Fibroblast of skin of back (primary cell): ENCODE measurements at places on chromosomes 1 and 21.

GRCh38 chr1:39659110-39659509 lies 12.8 kb downstream of the NT5C1A start:
- no peak for DNase-seq

DNA sequence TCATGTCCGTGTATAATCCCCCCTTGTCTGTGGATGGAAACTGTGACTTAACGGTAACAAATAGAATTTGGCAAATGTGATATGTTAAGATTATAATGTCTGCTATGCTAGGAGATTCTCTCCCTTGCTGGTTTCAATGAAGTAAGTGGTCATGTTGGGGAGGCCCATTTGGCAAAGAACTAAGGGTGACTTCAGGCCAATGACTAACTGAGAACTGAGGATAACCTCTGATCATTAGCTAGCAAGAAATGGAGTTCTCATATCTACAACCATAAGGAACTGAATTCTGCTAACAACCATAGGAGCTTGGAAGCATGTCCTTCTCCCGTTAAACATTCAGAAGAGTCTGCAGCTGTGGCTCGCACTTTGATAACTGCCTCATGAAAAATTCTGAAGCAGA lies 2.3 kb downstream of the IFI44L start:
- no peak for DNase-seq

DNA sequence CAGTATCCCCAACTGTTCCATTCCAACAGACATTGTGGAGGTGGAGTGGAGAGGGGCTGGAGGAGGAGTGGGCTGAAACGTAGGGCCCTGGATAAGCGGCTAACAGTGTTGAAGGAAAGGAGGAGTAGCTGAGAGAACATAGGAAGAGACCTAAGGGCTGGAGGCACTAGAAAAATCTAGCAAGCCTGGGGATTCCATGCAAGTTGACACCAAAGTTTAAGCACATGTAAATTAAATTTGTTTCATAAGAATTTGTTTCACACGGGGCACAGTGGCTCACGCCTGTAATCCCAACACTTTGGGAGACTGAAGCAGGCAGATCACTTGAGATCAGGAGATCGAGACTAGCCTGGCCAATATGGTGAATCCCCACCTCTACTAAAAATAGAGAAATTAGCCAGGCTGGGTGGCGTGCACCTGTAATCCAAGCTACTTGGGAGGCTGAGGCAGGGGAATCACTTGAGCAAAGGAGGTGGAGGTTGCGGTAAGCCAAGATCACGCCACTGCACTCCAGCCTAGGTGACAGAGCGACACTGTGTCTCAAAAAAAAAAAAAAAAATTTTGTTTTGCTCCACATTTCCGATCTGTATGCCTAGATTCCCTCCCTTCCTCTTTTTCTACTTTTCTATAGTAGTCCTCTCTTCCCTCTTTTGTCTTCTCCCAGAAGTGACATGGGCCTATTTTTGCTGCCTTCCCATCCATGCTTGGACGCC lies 530 bp upstream of the CD244 start:
- no peak for DNase-seq

DNA sequence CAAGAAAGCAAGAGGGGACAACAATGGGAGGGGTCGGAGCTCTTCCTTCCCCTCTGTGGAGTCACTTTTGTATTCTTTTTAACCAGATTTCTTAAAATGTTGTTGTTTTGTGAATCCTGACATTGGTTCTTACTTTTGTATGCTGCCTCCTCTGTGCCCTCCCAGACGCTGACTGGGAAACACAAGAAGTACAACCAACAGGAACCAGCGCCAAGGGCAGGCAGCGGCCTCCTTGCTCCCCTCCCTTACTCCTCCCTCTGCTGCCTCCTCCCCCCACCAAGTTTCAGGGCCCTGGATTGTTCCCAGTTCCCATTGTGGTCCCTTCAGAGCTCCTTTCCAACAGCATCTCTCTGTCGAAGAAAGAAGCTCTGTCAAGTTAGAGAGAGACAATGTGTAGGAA lies 111.1 kb downstream of the BRINP2 start:
- no peak for DNase-seq

- DNase-seq: no peak
Observed at GRCh38 chr1:203835476-203835875, 25.9 kb upstream of the SNRPE start.

GRCh38 chr1:41838266-41838665 lies 80.5 kb downstream of the HIVEP3 start:
- DNase-seq: no peak

DNA sequence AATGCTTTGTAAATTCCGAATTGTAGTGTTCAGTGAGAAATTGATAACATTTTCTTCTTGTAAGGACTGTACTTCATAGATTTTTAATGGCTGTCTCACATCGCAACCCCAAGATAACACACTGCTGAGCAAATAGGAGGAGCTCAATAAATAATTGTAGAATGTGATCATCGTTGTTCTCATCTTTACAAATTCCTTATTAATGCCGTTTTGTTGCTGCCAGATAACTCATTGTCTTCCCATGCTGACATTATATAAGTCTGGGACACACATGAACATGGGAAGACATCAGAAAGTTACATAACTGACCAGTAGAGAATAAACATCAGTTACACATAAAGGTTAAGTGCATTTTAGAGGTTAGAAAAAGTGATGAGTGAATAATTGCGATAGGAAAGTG lies 46.4 kb upstream of the TSPAN2 start:
- peak; percentile 89 for DNase-seq

GRCh38 chr21:45749974-45750373 lies 106.4 kb downstream of the PCBP3 start:
- DNase-seq: no peak

DNA sequence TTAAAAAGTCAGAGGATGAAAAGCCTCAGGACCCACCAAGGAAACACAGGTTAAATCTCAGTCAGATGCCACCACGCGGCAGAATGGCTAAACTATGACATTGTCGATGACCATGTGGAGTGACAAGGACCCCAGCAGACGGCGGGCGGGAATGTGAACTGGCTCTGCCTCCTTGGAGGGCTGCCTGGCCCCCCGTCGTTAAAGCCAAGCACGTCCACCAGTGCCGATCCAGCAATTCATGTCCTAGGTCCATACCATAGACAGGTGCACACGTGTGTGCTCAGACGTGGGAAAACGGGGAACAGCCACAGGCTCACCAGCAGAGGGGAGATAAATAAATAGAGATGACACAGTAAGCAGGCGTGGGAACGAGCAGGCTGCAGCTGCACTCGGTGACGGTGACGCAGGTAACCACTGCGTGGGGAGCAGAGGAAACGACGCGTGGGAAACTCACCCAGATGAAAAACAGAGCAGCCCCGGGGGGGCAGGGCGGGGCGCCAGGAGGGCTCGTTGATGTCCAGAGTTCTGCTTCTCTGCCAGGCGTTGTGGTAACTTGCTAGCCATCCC lies 28.3 kb upstream of the PCBP3 start:
- DNase-seq: no peak

DNA sequence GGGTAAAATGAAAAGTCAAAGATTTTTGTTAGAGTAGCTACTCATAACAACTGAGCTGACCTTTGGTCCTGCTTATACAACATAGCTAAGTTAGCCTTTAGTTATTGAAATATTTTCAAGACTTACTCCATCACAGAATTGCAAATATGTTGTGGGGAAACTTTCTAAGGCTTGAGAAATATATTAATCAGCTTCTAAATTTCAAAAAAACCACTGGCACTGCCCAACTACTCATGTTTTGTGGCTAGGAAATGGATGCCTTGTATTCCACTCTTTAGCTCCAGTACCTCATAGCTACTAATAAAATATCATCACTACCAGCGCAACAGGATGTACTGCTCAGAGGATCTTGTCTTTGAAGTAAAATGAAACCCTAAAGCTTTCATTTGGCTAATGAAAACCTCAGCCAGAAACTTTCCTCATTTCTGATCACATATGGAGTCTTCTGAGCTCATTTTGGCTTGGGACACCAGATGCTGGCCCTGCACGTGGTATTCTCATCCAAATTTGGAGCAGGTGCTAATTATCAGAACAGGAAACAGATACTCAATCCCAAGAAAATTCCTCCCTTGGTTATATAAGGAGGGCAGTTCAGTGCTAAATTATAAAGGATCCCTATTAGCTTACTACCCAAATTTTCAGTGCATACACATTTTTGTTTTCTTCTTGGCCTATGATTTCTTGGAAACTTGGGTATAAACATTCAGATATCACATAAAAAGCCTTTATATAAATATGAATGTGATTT lies 690.7 kb downstream of the ADGRL2 start:
- DNase-seq: peak; percentile 39

- no peak for DNase-seq
Observed at GRCh38 chr1:184145083-184145482, 93.6 kb downstream of the TSEN15 start.

DNA sequence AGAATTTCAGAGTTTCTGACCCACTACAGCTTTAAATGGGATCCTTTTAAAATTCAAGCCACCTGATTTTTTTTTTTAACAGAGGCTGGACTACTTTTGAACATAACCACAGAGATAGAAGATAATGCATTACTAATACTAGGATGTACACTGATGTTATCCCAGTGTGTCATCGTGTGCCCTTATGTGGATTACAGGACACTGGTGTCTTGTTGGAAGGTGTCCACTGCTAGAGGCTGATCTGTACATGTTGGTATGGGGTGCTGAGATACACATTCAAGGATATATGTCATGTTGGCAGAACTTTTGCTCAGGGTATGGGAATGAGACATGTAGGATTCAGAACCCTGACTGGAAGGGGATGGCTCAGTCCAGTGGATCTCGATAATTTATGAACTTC lies 56.3 kb downstream of the INAVA start:
- DNase-seq: peak; percentile 56

- DNase-seq: no peak
Observed at GRCh38 chr1:162158624-162159271, 89.3 kb downstream of the NOS1AP start.

DNA sequence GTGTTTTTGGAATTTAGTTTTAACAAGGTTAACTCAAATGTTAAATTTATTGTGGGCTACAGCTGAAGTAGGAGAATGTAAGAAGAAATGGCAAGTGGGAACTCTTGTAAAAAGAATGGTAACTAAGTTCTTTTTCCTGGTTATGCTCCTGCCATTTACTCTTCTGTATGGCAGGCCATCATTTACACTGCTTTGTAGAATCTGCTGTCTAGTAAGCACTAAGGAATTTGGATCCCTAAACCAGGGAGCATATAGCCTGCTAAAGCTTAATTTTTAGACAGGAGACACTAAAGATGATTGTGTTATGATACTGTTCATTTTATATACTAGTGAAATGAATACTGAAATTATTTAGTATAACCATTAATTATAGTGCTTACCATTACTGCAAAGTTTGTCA lies 85.3 kb downstream of the CAMTA1 start:
- DNase-seq: peak; percentile 69

GRCh38 chr21:42613756-42614155 lies 39.7 kb upstream of the PDE9A start:
- no peak for DNase-seq

DNA sequence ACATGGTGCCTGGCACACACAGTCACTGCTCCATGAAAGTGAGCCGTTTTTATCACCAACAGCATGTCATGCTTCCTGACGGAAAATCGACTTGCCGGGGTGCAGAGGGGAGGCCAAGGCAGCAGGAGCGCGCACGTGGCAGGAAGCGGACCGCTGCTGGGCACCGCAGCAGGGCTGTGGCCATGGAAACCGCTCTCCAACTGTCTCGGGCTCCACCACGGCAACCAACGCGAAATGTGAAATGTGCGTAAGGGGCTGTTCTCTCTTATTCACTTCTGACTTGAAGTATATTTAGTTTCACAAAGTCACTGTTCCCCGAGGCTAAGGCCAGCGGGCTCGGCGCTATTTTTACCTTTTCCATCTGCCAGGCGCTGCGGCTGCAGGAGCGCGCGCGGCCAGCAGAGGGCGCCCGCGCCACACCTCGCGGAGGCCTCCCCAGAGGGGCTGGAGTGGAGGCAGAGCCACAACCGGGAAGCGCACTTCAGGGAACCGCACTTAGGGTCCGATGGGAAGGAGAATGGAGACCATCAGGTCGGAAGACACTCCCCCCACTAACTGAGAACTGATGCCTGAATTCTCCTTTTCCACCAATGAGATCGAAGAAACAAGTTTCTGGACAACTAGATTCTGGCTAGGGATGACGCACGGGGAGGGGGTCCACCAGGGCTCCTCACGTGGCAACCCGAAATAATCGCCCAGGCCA lies 19.7 kb downstream of the RCC2 start:
- DNase-seq: peak; percentile 48
